ENCODE measurements at places on chromosomes 11 and 22.

- DNase-seq: no peak
These were observed 7.5 kb upstream of the MYH9 start for GRCh38 chr22:36395055-36395849.

GRCh38 chr22:28711820-28712777, 29.5 kb downstream of the CHEK2 start:
- no peak for DNase-seq

- no peak for DNase-seq
These were observed 997 bp downstream of the TST start for GRCh38 chr22:37018086-37018814.

DNA sequence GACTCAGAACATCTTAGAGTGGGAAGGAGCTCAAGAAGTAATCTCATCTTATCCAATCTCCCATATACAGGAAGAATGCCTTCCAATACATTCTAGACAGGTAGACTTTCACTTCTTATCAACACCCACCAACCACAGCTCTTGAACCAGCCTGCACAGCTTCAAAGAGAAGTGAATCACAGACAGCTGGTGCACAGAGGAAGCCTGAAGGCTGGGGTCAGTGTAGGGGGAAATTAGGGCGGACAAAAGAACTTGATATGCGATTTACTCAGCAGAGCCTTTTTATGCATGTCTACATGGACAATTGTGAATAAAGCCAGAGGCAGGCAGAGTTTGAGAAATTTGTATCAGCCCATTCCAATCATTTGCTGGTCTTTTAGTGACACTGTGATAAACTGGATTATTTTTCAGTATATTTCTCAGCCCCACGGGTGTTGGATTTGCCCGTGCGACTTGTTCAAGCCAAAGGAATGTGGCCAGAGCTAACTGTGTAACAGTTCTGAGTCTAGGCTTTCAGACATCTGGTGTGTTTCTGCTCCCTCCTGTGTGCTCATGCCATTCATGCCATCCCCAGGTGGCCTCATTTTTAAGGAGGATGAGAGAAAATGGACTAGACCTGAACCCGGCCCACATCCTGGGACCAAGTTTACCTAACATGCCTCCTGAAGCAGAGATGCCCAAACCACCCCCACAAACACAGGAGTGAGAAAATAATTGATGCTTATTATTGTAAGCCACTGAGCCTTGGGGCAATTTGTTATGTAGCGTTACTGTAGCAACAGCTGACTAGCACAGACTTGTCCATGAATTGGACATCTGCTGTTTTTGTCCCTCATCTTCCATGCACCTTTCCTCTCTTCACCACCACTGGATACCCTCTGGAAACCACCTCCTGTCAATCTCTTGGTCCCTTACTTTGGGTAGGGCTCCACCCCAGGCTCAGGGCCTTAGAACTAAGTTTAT, 137.5 kb upstream of the HSD17B12 start:
- no peak for DNase-seq

DNA sequence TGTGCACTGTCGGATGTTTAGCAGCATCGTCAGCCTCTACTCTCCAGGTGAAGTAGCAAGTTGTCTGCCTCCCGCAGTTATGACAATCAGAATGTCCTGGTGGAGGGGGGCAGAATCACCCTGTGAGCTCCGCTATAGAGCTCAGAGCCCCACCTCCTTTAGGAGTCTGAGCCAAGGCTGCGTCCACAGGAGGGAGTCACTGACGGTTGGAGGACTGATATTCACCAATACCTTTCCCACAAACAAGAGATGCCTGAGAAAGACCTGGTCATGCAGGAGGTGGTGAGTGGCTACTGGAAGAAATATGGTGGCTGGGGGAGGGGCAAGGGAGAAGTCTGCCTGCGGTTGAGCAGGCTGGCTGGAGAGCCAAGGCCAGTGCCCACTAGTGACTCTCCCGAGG, 41.7 kb upstream of the ADA2 start:
- no peak for DNase-seq

- no peak for DNase-seq
These were observed 32.4 kb downstream of the CREB3L1 start for GRCh38 chr11:46309814-46310259.

Measured in activated naive CD4-positive, alpha-beta T cell treated with anti-CD3 and anti-CD28 coated beads, Interleukin-2, amount 50 U/mL, for 16 hours (primary cell).